ENCODE measurements at places on chromosomes 13 and 19. TPM values are rescaled to one million over a fixed set of nuclear protein-coding genes. Genes with fewer than 3 reads are reported as not detected.

- no peaks in the 10 kb centered on the region for H3K4me1 ChIP-seq
- peak overlapping the region; percentile 84 for H3K27ac ChIP-seq
- peak overlapping the region; percentile 19 for H3K4me3 ChIP-seq
- DNase-seq, result peak; percentile 90
Measured at GRCh38 chr19:12778017-12778904, 2.9 kb upstream of the HOOK2 start.

GRCh38 chr19:39132344-39132969, 6.9 kb downstream of the PAK4 start:
- no peak overlapping the region for H3K27ac ChIP-seq

DNA sequence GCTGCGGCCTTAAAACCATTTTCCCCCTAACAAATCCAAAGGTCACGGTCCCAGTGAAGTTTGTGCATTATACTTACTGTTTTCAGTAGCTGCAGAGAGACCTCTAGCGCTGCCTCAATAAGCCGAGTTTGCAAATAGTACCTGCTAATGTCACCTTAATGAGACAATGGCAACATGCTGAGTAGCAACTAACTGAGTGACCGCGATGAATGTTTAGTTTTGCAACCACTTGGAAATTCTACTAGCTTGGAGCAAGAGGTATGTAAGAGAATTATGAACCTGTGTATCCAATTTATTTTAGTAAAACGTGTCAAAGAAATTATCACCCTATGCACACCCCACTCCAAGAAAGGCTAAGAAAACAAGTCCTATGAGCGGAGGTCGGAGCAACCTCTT, 1.2 kb downstream of the KPNA3 start:
- H3K4me1 ChIP-seq, result peaks cover 3% of the 10 kb centered on the region
- H3K27me3 ChIP-seq, result no peaks in the 10 kb centered on the region
- no peak for DNase-seq
- H3K27ac ChIP-seq, result peak overlapping the region; percentile 73
- H3K36me3 ChIP-seq, result no peaks in the 10 kb centered on the region

DNA sequence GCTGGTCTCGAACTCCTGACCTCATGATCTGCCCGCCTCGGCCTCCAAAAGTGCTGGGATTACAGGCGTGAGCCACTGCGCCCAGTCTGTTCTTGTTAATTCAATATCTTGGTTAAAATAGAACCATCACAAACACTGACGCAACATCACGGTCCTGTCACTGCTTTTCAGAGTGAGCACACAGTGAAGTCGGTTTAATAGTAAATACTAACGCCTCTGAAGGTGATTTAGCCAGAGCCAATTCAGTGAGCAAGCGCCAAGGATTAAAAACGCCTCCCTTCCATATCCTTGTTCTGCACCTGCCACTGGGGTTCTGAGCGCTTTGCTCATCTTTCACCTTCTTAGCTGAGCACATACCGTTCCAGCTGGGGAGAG, 30.3 kb downstream of the LAMP1 start:
- no peaks in the 10 kb centered on the region for H3K36me3 ChIP-seq
- no peak overlapping the region for H3K27ac ChIP-seq
- no peak overlapping the region for H3K4me3 ChIP-seq
- H3K4me1 ChIP-seq, result no peaks in the 10 kb centered on the region

DNA sequence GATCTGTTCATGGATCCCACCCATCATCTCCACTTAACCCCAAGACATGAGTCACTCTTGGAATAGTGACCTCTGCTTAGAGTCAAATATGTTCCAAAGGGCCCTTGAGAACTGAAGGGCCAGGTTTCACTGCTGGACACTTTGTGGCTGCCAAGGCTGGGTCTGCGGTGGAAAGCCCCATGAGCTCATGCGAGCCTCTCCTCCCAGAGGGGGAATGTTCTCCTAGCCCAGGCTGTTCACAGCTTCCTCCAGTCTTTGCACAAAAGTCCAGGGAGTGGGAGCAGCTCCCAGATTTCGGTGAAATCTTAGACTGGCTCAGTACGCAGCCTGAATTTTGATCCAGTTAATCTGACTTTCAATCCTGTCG, 732 bp upstream of the DCLK1 start:
- H3K4me3 ChIP-seq, result no peak overlapping the region
- H3K4me1 ChIP-seq, result no peaks in the 10 kb centered on the region
- H3K36me3 ChIP-seq, result no peaks in the 10 kb centered on the region
- peak; percentile 81 for DNase-seq

- H3K27ac ChIP-seq, result no peak overlapping the region
- DNase-seq, result no peak
- H3K36me3 ChIP-seq, result no peaks in the 10 kb centered on the region
- H3K27me3 ChIP-seq, result no peaks in the 10 kb centered on the region
Measured at GRCh38 chr13:95184317-95184716, 116.9 kb downstream of the ABCC4 start.

DNA sequence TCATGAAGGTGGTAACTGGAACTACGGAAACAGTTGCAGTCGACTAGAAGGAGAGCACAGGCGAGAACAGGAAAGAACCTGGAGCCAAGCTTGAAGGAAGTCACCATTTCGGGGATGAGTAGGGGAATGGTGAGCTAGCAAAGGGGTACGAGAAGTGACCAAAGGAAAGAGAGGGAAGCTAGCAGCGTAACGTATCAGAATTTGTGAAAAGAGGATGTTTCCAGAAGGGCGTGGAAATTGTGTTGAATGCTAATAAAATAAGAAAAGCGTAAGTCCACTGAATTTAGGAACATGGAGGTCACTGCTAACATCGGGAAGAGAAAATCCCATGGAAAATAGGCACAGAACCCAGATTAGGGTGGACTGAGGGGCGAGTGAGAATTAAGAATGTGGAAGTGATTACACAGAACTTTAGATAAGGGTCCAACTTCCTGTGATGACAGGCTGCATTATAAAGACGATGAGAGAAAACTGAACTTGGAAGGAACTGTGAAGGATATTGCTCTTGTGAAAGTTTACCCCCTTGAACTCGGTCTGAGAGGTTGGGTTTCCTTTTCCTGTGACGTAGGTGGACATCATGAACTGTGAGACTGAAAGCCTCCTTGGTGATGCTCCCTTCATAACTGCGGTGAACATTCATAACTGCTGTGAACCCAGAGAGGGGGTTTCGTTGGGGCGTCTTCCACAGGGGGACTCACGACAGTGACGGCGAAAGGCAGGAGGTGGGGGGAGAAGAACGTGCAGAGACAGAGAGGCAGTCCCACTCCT, 2.0 kb upstream of the FFAR2 start:
- no peaks in the 10 kb centered on the region for H3K36me3 ChIP-seq
- no peak overlapping the region for H3K4me3 ChIP-seq
- H3K27ac ChIP-seq, result no peak overlapping the region
- H3K4me1 ChIP-seq, result no peaks in the 10 kb centered on the region
- no peak for DNase-seq

DNA sequence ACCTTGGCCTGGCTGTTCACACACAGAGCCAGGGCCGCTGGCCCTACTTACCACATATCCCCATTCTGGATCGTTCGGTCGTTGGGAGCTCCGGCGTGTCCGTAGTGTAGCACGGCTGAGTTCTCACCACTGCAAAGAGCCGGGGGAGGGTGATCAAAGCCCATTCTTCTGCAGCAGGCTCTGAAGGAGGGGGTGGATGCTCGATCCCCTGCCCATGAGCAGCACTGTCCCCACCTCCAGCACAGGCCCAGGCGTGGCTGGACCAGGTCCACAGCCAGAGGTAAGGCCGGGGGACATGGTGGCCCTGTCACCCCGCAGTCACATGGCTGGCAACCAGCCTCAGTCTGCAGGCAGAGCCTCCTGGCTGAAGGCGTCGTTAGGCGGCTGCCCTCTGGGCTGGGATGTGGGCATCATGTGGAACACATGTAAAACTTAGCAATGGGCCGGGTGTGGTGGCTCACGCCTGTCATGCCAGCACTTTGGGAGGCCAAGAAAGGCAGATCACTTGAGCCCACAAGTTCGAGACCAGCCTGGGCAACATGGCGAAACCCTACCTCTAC, 38.2 kb downstream of the CEBPG start:
- H3K27ac ChIP-seq, result no peak overlapping the region
- no peaks in the 10 kb centered on the region for H3K27me3 ChIP-seq
- H3K36me3 ChIP-seq, result no peaks in the 10 kb centered on the region
- H3K4me1 ChIP-seq, result no peaks in the 10 kb centered on the region
- no peak for DNase-seq
- H3K4me3 ChIP-seq, result no peak overlapping the region

DNA sequence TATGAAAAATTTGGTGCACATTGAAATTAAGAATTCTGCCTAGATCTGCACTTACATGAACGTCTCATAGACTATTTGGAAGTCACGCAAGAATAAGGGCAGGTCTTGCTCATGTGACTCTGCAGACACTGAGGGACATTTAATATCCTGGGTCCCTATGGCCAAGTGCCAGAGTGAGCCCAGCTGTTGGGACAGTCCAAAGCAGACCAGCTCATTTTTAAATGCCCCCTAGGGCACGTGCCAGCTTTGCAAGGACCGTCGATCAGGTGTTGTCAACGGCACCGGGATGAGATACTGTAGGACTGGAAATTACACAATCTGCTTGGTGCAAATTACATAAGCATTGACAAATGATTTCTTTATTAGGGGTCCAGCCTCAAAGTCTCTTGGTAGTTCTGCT, 293.6 kb downstream of the TEX29 start:
- no peaks in the 10 kb centered on the region for H3K36me3 ChIP-seq
- H3K27me3 ChIP-seq, result no peaks in the 10 kb centered on the region
- no peak overlapping the region for H3K27ac ChIP-seq
- DNase-seq, result no peak
- no peak overlapping the region for H3K4me3 ChIP-seq
- no peaks in the 10 kb centered on the region for H3K4me1 ChIP-seq

DNA sequence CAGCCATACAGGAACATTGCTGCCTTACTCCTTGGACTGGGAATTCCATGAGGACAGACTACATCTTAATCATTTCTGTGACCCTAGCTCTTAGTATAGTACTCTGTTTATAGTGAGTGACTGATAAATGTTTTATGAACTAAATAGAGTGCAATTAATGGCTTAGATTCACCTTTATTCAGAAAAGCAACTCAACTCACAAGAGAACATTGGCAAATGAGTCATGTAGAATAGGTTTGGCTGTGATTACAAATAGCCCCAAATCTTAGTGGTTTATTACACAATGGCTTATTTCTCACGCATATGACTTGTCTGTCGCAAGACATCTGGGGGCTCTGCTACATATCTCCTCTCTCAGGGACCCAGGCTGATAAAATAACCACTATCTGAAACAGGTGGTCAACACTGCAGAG, 121.6 kb upstream of the KL start:
- H3K27me3 ChIP-seq, result no peaks in the 10 kb centered on the region
- H3K27ac ChIP-seq, result no peak overlapping the region
- H3K36me3 ChIP-seq, result no peaks in the 10 kb centered on the region
- DNase-seq, result no peak
- H3K4me3 ChIP-seq, result no peak overlapping the region
- no peaks in the 10 kb centered on the region for H3K4me1 ChIP-seq

DNA sequence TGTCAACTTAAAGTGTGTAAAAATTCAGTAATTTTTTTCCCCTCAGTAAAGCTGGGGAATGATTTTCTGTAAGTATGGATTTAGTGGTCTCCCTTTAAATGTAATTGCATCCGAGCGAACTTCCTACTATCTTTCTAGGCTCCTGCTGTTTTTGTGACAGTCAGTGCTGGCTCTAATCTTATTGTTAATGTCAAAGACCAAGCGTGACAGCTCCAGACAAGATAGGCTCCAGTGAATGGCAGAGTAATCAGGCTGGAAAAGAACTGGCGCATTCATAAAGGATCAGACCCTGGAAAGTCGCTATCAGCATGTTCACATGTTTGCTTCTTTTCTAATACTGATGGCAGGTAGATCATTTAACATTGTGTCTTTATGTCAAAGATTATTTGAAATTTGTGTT, 908.0 kb upstream of the ATXN8OS start:
- no peaks in the 10 kb centered on the region for H3K4me1 ChIP-seq
- H3K27ac ChIP-seq, result no peak overlapping the region

DNA sequence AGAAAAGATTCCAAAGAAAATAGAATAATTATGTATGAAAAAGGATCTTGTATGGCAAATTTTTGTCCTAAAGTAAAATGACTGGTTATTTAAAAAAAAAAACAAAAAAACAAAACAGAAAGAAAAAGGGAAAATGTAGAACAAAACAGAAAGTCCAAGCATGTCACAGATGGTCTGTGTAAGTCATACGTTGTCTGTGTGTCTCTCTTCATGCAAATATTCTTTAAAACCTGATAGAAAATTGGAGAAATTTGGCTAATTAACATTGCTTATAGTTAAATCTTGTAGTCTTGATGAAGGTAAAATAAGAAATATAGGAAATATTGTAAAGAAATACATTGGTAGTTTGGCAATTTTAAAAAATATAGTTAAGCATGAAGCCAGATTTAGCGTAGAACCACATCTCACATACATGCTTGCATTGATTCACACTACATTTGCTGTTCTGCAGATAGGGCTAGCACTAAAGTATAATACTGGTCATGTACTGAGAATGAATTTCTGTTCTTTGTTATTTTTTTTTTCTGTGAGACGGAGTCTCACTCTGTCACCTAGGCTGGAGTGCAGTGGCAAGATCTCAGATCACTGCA, 58.4 kb downstream of the SPRYD7 start:
- no peaks in the 10 kb centered on the region for H3K27me3 ChIP-seq
- H3K4me3 ChIP-seq, result no peak overlapping the region
- no peak overlapping the region for H3K27ac ChIP-seq

DNA sequence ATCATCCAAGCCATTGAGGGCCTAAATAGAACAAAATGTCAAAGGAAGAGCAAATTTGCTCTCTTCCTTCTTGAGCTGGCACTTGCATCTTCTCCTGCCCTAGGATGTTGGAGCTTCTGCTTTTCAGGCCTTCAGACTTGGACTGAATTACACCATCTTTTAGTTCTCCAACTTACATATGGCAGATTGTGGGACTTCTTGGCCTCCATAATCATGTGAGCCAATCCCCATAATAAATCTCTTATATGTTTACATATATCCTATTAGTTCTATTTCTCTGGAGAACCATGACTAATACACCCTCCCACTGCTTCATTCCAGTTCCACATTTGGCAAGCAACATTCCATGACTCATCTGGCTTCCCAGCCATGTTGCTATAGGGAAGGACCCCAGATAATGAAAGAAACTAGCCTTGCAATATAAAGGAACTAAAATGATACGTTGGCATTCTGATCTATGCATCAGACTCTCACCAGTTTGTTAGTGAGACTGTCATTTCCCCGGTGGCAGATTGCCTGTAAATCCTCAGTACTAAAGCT, 11.0 kb upstream of the ACOD1 start:
- no peak overlapping the region for H3K27ac ChIP-seq
- DNase-seq, result no peak
- peaks cover 2% of the 10 kb centered on the region for H3K4me1 ChIP-seq
- H3K4me3 ChIP-seq, result no peak overlapping the region

GRCh38 chr19:42285541-42285941, 16.4 kb upstream of the PRR19 start:
- no peaks in the 10 kb centered on the region for H3K4me1 ChIP-seq
- H3K27ac ChIP-seq, result no peak overlapping the region
- H3K36me3 ChIP-seq, result no peaks in the 10 kb centered on the region
- DNase-seq, result no peak

BST2 gene
- total RNA-seq, result 72.0 TPM

HSH2D gene
- total RNA-seq, result 1.4 TPM

RUBCNL gene
- 4.2 TPM for total RNA-seq

SPACA4 gene
- not detected for total RNA-seq
